Keratinocyte (primary cell): ENCODE measurements at places on chromosomes 6 and 20. TPM values are rescaled to one million over a fixed set of nuclear protein-coding genes. Genes with fewer than 3 reads are reported as not detected.
A peak's percentile ranks its signal among the peaks of the same experiment; 100 is the strongest.

CRYBG1 gene
- polyA plus RNA-seq = 33.8 to 54.7 TPM (median 36.9 TPM) in 3 replicates

SMLR1 gene
- not detected in 3 replicates for polyA plus RNA-seq

- no peak for DNase-seq
Measured at GRCh38 chr6:20819774-20820400, 285.6 kb downstream of the CDKAL1 start.

DNA sequence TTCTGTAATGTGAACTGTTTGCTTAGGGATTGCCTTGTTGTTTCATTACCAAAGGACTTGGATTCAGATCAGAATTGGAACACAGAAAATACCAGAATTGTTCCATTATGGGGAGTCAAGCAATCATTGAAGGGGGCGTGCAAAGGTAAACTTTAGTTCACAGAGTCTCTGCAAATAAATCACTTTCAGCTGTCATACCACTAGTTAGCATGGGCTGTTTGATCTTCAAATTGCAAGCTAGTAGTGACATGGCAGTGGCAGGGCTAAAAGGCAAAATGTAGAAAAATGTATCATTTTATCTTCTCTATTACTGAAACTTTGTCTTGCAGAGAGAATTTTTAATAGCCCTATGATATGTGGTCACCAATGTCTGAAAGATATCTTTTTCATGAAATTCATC, 483.2 kb upstream of the NRSN1 start:
- DNase-seq = no peak

GRCh38 chr6:99424022-99424421, 1.1 kb downstream of the PNISR start:
- DNase-seq = no peak

- peak; percentile 66 for DNase-seq
Measured at GRCh38 chr6:116426551-116426950, 34.6 kb upstream of the CALHM6 start.

DNA sequence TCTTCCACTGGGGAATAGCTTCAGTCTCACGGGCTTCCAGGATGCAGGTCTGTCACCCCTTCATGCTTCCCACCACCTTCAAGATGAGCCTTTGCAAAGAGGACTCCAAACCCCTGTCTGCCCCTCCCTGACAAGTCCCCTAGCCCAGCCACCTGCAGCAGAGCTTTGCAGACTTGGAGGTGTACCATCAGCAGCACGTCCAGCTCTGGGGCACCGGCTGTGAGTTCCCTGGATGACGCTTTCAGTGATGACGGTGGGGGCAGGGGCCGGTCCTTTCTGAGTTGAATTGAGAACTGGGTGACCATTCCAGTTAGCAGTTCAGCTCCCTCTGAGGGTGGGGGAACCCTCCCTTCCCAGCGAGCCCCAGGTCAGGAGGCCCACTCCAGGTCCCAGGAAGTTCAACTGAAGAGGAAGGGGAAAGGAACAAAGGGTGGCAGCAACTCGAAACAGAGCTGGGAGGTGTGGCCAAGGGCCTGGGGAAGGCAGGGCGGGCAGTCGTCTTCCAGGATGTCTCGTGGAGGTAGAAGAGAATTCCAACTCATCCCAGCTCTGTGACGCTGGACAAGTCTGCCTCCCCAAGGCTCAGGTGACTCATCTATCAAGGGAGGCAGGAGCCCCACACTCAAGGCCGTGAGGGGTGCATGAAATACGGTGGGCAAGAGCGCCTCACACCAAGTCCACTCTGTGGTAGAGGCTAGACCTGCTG, 86.0 kb downstream of the PTPN1 start:
- no peak for DNase-seq

DNA sequence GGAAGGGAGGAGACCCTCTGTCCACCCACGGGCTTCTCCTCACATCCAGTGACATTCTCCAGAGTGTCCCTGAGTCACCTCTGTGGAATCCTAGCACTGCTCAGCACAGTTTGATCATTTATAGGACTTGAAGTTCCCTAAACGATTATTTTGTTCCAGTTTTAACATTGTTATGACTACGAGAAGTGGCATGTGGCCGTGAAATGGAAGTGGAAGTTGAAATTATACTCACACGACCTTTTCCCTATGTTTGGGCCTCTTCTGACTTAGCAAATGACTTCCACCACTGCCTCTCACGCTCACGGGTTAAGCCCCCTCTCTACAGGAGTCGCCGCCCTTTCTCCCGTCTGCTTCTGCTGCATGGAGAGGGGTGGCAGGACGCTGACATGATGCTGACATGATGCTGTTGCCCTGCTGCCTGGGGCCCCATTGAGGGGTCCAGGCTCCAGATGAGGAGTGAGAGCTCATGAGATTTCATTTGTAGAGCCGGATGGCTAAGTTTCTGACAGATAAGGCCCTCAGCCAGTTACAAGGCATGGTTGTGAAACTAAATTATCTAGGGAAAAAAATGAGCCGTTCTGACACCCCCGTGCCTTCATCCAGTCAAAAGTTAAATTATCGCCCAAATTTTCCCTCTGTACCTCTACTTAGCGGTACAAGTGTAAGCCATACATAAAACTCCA, 153.6 kb upstream of the UST start:
- DNase-seq = no peak

DNA sequence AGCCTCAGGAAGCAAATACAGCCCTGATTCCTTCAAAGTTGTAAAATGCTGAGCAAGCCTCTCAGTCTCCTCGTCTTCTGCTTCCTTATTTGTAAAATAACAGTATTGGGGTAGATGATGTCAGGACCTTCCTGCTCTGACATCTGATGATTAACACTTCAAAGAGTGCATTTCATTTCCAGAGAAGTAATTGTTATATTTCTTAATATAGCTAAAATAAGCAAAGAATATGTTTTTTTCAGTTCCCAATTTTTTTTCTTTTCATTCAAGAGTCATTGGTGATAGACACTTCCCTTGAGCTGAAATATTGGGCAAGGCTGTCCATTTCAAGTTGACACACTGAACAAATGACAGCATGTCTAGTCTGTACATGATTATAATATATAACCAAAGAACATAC, 53.4 kb downstream of the SLX4IP start:
- no peak for DNase-seq

DNA sequence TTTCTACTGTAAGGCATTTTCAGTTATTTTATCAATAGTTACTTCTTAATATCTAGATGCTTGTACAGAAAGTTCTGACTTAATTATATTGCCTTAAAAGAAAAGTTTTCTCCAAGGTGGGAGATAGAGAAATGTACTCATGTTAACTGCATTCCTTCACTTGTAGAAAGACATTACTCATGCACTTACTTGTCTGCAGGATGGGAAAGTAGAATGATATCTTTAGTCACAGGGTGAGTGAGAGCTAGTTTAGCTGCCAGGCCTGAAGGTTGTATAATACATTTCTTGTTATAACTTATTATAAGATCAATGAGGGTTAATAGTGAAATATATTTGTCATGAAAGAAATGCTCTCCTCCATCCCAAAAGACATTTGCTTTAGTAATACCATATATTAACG, 92.1 kb downstream of the CRYBG1 start:
- DNase-seq = no peak

DNA sequence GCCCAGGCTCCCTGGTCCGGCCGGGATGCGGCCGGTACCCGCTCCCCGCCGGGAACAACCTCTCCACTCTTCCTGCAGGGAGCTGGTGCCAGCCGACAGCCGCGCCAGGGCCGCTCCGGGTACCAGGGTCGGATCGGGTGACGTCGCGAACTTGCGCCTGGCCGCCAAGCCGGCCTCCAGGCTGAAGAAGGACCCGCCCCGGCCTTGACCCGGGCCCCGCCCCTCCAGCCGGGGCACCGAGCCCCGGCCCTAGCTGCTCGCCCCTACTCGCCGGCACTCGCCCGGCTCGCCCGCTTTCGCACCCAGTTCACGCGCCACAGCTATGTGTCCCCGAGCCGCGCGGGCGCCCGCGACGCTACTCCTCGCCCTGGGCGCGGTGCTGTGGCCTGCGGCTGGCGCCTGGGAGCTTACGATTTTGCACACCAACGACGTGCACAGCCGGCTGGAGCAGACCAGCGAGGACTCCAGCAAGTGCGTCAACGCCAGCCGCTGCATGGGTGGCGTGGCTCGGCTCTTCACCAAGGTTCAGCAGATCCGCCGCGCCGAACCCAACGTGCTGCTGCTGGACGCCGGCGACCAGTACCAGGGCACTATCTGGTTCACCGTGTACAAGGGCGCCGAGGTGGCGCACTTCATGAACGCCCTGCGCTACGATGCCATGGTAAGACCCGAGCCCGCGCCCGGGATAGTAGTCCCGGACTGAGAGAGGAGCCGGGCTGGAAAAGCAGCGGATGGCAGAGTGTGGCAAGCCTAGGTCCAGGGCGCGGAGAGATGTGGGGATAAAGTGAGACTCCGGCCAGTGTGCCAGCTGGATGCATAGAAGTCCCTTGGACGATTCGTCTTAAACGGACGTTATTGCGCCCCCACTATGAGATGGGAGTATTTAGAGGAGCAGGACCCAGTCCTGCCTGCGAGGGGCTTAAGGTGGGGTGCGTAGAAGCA, at the start of gene NT5E:
Gene NT5E, plus strand, starts transcription at position 266 of the 942 bp plus-strand sequence. Its CDS starts 57 bp downstream, at position 323.
- no peak for DNase-seq

- no peak for DNase-seq
Measured at GRCh38 chr6:33849500-33850075, 45.8 kb upstream of the MLN start.

DNA sequence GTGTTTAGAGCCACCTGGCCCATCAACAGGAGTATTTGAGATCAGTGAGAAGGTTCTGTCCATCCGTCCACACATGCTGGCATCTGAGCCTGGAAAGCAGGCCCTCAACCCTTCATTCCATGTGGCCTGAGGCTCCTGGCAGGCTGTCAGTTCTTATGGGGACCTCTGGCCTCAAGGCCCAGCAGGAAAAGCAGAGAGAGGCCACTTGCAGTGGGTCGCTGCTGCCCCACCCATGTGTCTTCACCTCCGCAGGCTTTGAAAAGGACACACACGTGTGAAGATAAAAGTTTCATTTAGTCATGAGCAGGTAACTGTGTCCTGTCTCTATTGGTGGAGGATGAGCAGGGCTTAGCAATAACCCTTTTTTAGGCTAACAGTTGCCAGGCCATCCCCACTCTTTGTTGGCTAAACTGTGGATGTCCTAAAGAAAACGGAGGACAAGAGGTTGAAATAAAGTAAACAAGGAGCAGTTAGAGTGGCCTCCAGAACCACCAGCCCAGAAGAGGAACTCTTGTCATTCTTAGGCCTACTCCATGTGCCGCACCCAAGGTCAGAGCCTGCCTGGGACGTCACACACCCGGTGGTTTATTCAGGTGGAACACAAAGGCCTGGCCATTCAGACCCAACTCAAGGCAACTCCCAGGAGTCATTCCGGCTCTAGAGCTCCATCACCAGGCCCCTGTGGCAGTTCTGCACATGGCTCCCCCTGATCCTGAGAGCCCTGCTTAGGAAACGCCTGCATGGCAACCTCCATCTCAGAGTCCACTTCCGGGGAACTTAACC, 143.4 kb upstream of the CST7 start:
- DNase-seq = no peak

ACTL10 gene
- 0.28 to 0.50 TPM (median 0.48 TPM) in 3 replicates for polyA plus RNA-seq

- no peak for DNase-seq
Measured at GRCh38 chr6:46491201-46491627, at the start of gene RCAN2. RCAN2 (minus strand) TSS chr6:46491449.

GRCh38 chr20:35883336-35883777, 70.9 kb downstream of the SCAND1 start:
- DNase-seq = no peak

- DNase-seq = no peak
Measured at GRCh38 chr20:8077137-8077466, 55.0 kb upstream of the PLCB1 start.

GRCh38 chr20:20020908-20021307, 3.7 kb downstream of the NAA20 start:
- DNase-seq = no peak

KCNQ2 gene
- 0.12 TPM in 1 of 3 replicates, not detected in the others for polyA plus RNA-seq

EFCAB8 gene
- polyA plus RNA-seq = 0.02 to 0.18 TPM (median 0.03 TPM) in 3 replicates

- DNase-seq = no peak
Measured at GRCh38 chr20:16083639-16084280, 489.5 kb downstream of the KIF16B start.

C20orf204 gene
- polyA plus RNA-seq = 0.06 to 0.08 TPM (median 0.06 TPM) in 3 replicates

DNA sequence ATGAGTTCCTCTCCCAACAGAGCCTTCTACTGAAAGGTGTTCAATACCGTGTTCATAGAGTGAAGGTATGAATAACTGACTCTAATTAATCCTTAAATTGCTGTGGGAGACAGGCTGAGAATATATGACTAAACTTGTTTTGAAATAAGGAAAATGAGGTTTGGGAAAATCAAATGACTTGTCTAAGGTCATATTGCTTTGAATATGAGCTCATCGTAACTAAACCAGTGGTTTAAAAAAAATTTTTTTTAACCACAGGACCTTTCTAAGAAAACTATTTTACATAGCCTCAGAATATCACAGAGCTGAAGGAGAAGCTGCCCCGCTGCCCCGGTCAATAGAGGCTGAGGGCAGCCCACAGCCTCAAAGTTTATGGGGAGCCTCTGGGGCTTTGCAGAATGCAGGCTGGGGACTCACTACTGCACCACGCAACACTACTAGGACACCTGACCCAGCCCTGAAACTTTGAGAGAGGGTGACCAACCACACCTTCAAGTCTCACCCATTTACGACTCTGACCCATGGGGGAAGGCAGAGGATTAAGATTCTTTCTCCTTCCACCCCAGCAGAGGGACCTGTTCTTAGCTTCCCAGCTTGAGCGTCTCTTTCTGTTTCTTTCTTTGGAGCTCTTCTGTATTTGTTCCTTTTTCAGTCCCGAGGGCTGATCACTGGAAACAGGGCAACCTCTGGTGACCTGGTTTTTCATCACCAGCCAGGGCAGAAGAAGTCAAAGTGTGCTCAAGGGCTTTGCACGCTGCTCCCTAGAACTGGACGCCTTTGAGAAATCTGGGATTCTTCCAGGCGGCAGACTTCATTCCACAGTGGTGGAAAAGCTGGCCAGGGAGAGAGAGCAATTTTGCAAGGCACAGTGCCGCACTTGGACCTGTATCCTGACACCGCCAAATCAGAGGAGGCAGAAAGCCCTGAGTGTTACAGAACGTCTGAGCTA, 220.2 kb downstream of the ATXN1 start:
- no peak for DNase-seq

DNA sequence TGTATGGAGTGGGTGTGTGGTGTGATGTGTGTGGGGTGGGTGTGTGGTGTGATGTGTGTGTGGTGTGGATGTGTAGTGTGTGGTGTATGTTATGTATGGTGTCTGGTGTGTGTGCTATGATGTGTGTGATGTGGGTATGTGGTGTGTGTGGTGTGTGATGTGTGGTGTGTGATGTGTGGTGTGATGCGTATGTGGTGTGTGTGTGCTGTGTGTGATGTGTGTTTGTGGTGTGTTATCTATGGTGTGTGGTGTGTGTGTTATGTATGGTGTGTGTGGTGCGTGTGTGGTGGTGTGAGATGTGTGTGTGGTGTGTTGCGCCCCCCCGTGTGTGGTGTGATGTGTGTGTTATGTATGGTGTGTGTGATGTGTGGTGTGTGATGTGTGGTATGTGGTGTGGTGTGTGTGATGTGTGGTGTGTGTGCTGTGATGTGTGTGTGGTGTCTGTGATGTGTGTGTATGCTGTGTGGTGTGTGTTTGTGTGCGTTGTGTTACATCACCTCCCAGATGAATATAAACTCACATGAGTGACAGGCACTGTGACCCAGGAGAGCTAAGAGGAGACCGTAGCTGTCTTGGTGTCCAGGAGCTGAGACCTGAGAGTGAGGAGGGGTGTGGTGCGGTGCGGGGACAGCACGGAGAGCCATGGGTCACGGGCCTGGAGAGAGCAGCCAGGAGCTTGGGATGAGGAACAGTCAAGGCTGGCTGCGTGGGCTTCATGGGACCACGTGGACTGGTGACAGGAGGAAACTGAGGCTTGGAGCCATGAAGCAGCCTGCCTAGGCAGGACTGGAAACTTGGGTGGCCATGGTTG, 8.8 kb downstream of the DLGAP4 start:
- no peak for DNase-seq

GRCh38 chr20:19860737-19861136, 102.7 kb downstream of the RIN2 start:
- DNase-seq = no peak

GRCh38 chr6:150298030-150298380, 70.8 kb upstream of the IYD start:
- no peak for DNase-seq
